ENCODE measurements at places on chromosomes 2 and 18. TPM values are rescaled to one million over a fixed set of nuclear protein-coding genes. Genes with fewer than 3 reads are reported as not detected.

Gene EN1
- not detected for total RNA-seq

Gene CFAP65
- total RNA-seq: 0.27 TPM

Gene ANKRD30B
- total RNA-seq: not detected

Gene MROH2A
- not detected for total RNA-seq

Gene DTNA
- 32.9 TPM for total RNA-seq

Gene KIF5C
- total RNA-seq: 24.3 TPM

Gene FAM228A
- total RNA-seq: not detected

Gene CCDC141
- total RNA-seq: 0.18 TPM

GRCh38 chr18:61957801-61958516, 65.2 kb upstream of the RNF152 start:
- H3K36me3 ChIP-seq: no peaks in the 10 kb centered on the region
- peak; percentile 23 for DNase-seq
- H3K4me3 ChIP-seq: no peak overlapping the region
- H3K27ac ChIP-seq: peak overlapping the region; percentile 54

DNA sequence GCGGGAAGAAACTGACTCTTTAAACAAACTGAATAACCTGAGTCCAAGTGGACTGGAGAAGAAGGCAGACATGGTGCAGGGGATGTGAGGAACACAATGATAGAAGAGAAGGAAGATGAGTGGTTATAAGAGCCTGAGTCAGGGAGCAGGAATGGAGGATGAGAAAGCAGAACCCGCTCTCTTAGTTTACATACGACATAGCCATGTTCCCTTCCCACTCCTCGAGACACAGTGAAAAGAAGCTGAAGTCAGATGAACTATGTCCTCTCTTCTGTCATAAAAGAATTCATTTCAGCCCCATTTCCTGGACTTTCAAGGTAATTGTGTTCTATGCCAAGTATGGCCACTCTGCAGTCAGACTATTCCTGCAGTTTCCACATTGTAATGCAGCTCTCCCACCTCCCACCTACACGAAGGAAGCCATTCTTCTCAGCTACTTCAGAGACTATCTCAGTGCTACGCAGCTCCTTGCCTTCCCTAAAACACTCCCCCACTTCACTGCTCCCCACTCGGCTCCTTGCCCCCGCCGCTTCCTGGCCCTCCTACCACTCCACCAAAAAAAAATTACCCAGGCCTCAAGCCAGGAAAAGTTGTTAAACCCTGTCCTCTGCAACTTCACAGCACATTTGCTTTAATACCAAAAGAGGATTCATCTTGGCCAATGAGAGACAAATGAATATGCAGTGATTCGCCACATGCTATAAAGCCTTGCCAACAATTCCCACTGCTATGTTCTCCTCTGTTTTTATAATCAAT, 323.4 kb upstream of the EPHA4 start:
- no peaks in the 10 kb centered on the region for H3K27me3 ChIP-seq
- H3K4me3 ChIP-seq: no peak overlapping the region
- no peak overlapping the region for H3K27ac ChIP-seq
- no peaks in the 10 kb centered on the region for H3K36me3 ChIP-seq
- H3K4me1 ChIP-seq: peaks cover 6% of the 10 kb centered on the region
- DNase-seq: peak; percentile 60

DNA sequence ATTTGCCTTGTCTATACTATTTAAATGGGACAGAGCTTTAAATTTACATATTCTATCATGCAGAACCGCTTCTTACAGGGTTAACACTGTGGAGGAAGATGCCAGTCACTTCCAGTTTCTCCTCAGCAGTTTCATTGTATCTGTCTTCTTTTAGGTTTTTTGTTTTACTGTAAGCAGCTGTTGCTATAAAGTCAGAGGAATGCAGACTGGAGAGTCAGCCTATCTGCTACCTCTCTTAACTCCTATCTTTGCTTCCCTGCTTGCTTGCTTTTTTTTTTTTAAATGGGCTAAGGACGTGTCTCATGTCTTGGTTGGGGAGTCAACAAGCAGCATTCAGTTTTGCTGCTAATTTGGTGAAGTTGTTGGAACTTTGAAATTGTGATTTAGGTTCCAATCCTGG, 8.9 kb downstream of the EPC2 start:
- H3K27me3 ChIP-seq: no peaks in the 10 kb centered on the region
- no peak for DNase-seq
- H3K36me3 ChIP-seq: no peaks in the 10 kb centered on the region
- H3K4me3 ChIP-seq: no peak overlapping the region

GRCh38 chr18:53115876-53116585, 776.0 kb downstream of the DCC start:
- no peak overlapping the region for H3K27ac ChIP-seq
- no peaks in the 10 kb centered on the region for H3K4me1 ChIP-seq
- no peak for DNase-seq
- no peaks in the 10 kb centered on the region for H3K36me3 ChIP-seq
- H3K27me3 ChIP-seq: no peaks in the 10 kb centered on the region

DNA sequence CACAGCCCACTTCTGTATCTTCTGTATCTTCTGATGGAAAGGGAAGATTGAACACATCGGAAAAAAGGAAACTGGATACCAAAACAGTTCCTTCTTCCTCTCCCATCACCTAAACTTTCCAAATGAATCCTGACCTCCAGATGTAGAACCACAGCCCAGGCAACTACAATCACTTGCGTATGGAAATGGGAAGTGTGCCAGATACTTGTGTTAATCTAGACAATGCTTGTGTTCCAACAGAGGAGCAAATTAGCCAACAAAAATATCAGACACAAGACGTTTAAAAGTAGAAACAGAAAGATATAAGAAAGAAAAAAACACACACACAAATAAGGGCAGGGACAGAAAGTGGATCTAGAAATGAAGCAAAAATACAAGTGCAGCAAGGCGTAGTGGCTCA, 31.4 kb upstream of the DUSP2 start:
- H3K27ac ChIP-seq: no peak overlapping the region
- no peak overlapping the region for H3K4me3 ChIP-seq
- H3K4me1 ChIP-seq: peaks cover 6% of the 10 kb centered on the region
- peak; percentile 14 for DNase-seq
- no peaks in the 10 kb centered on the region for H3K27me3 ChIP-seq

DNA sequence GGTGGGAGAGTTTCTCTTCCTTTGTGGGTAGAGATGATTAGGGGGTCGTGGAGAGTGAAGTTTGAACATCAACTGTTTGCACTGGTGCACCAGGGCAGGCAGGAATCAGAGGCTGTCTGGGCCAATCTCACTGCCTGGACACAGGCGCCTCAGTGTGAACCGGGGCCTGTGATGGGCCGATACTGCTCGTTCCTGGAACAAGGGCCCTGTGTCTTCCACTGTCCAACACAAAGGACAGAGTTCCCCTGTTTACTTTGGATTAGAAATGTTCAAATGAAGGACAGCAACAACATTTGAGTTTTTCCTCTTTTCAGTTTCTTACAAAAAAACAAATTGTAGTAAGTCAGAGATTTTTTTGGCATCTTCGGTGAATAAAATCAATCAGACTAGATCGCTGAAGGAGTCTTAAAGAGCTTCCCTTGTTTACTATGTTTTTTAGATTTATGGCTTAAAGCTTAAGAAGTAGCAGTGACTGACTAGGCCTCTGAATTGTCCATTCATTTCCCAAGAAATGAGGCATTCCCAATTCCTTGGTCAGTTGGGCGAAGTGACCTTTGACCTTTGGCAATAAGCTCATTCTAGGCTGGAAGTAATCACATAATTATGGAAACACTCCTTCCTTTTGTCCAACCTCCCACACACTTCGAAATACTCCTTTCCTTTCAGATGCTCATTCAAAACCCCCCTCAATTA, 11.6 kb upstream of the TGFA start:
- H3K36me3 ChIP-seq: no peaks in the 10 kb centered on the region
- no peaks in the 10 kb centered on the region for H3K4me1 ChIP-seq
- DNase-seq: no peak
- no peak overlapping the region for H3K27ac ChIP-seq

DNA sequence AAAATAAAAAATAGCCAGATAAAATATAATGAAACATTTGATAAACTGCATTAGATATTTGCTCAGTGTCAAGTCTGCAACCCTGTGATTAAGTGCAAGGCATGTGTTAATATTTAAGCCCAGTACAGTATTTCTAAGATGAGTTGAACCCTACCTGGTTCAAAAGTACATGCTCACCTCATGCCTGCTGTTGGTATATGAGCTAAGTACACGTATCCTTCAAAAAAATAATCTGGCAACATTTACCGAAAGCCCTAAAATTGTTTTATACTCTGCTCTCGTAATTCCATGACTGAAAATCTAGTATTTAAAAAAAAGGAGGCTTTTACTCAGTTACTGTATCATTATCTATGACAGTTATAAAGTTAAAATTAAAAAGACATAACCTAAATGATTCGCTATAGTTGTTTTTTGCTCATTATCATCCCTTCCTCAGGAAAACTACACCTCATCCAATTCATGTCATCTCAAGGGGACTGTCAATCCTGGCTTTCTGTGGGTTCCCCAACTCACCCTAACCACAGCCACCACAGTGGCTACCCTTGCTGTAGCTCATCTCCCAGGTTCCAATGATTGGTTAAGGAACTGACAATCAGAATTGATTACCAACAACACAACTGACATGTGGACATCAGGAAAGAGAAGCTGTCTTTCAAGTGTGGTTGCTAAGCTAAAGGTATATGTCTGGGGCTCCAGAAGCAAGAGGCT, 10.6 kb downstream of the TLK1 start:
- no peaks in the 10 kb centered on the region for H3K36me3 ChIP-seq
- no peak for DNase-seq
- H3K27ac ChIP-seq: no peak overlapping the region
- H3K4me1 ChIP-seq: no peaks in the 10 kb centered on the region

- no peak overlapping the region for H3K4me3 ChIP-seq
- no peaks in the 10 kb centered on the region for H3K27me3 ChIP-seq
- peaks cover 27% of the 10 kb centered on the region for H3K4me1 ChIP-seq
- peak overlapping the region; percentile 55 for H3K27ac ChIP-seq
These were observed 30.3 kb downstream of the TANC1 start for GRCh38 chr2:158998551-158999248.

GRCh38 chr2:153834662-153835061, 37.1 kb upstream of the GALNT13 start:
- no peaks in the 10 kb centered on the region for H3K36me3 ChIP-seq
- no peak overlapping the region for H3K27ac ChIP-seq
- no peaks in the 10 kb centered on the region for H3K27me3 ChIP-seq

DNA sequence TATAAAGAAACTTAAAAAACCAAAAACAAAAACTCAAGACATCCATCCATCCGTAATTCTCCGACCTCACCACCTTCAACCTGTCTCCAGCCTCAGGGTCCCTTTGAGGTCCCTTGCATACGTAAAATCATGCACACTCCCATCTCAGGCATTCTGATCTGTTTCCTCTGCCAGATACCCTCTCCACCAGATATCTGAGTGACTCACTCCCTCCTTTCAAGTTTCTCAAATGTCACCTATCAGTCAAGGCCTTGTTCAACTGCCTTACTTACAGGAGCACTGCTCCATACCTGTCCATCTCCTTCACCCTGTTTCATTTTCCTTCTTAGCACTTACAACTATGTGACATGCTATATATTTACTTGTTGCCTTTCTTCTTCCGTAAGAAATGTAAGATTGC, 369.3 kb downstream of the NBAS start:
- H3K4me1 ChIP-seq: no peaks in the 10 kb centered on the region
- DNase-seq: no peak
- H3K4me3 ChIP-seq: no peak overlapping the region
- H3K36me3 ChIP-seq: peaks cover 3% of the 10 kb centered on the region
- no peak overlapping the region for H3K27ac ChIP-seq

DNA sequence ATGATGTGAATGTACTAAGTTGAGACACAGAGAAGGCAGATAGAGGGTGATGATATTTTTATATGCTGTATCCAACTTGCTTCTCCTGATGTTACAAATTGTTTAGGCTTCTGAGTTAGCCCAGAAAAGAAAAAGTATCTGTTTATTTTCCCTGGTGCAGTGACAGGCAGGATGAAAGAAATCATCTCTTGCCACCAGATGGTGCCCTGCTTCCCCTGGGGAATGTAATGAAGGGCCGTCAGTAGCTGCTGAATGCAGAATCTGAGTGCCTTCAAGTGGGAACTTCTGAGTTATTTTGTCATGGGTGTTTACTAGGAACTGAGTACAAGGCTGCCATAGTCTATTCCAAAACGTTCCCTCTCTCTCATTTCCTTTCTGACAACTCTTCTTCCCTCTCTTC, 525.6 kb downstream of the MBD2 start:
- no peak overlapping the region for H3K27ac ChIP-seq
- H3K4me1 ChIP-seq: no peaks in the 10 kb centered on the region
- peak; percentile 5 for DNase-seq
- no peaks in the 10 kb centered on the region for H3K27me3 ChIP-seq

DNA sequence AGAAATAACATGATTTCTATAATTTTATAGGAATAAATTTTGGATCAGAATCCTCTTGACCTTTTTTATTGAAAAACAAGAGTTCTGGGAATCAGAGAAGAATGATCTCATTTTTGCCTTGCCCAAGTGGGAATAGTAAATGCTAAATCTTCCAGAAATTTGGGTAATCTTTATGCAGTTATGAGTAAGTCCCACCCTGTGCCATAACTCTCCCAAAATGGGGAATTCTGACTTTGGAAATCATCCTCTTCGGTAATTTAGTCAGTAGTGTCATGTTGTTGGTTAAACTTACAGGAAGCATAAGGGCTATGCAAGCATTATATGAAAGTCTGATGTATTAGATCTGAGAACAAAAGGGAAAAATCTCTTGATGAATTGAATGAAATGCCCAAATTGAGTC, 20.6 kb upstream of the ARHGAP28 start:
- no peaks in the 10 kb centered on the region for H3K27me3 ChIP-seq
- H3K4me3 ChIP-seq: no peak overlapping the region
- DNase-seq: no peak

GRCh38 chr18:23712445-23712844, 23.2 kb downstream of the LAMA3 start:
- DNase-seq: peak; percentile 22
- no peak overlapping the region for H3K27ac ChIP-seq
- H3K4me1 ChIP-seq: peaks cover 18% of the 10 kb centered on the region
- H3K4me3 ChIP-seq: no peak overlapping the region

- no peak overlapping the region for H3K4me3 ChIP-seq
- no peak overlapping the region for H3K27ac ChIP-seq
- no peaks in the 10 kb centered on the region for H3K27me3 ChIP-seq
- DNase-seq: peak; percentile 27
- H3K36me3 ChIP-seq: no peaks in the 10 kb centered on the region
These were observed 713.7 kb downstream of the DSC3 start for GRCh38 chr18:30328839-30329238.

DNA sequence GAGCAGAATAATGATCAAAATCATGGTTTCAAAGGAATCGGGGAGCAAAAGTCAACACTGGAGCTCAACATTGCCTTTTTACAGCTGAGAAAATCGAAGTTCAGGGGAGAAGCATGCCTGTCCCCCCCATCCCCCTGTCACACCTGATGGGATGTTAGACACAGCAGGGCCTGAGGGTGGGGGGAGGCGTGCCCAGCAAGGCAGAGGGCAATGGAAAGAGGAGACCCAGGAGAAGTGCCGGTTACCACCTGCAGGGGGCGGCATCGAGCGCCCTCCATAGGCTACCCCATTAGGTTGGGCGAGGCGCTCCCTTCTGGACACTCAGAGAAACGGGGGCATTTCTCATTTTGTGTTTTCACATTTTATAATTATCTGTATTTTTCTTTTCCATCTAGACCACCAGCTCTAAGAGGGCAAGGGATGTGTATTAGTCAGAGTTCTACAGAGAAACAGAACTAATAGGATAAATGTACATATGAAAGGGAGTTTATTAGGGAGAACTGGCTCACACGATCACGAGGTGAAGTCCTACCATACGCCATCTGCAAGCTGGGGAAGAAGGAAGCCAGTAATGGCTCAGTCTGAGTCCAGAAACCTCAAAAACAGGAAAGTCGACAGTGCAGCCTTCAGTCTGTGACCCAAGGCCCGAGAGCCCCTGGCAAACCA, 271.3 kb downstream of the LRATD1 start:
- DNase-seq: no peak
- H3K4me1 ChIP-seq: no peaks in the 10 kb centered on the region
- no peak overlapping the region for H3K4me3 ChIP-seq
- H3K36me3 ChIP-seq: no peaks in the 10 kb centered on the region
